ENCODE measurements at places on chromosomes 5 and 9. TPM values are rescaled to one million over a fixed set of nuclear protein-coding genes. Genes with fewer than 3 reads are reported as not detected.

The TXNDC8 gene
- total RNA-seq, result not detected

The SMC5 gene
- total RNA-seq, result 19.1 TPM

The SH2D3C gene
- 0.29 TPM for total RNA-seq

DNA sequence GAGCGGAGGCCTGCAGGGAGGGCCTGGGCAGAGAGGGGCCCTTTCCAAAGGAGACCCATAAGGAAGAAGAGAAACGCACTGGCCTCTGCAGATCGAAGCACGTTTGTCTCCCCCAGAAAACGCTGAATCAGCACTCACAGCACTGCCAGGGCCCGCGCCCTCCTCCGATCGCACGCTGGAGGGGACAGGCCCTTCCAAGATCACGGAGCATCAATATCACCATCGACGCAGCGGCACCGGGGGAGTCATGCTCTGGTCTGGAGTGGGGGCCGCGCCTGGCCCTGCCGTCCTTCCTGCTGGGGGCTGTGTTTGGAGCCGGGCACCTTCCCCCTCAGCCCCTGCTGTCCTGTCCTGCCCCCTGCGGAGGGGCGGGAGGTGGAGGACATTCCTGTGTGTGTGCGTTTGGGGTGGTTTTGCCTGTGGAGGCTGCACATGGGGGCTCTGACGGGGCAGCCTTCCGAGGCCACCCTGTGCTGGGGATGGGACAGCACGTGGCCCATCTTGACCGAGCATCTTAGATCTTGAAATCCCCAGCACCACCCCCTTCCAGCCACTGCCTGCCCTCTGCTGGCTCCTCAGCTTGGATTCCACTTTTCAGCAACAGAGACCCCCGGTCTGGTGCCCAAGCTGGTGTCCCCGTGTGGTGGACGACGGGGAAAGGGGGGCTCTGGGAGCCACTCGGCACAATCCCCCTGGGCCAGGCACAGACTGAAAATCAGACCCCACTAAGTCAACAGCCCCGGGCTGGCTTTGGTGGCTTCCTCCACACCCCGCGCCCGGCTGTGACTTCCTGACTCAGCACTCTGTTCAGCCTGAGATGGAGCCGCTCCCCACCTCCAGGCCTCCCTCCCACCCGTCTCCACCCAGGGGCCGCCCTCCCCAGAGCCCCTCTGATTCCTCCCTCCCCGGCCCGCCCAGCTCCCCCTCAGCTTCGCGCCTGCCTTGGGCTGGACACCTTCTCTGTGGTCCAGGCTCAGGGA lies 8.3 kb downstream of the TMEM250 start:
- DNase-seq, result no peak

DNA sequence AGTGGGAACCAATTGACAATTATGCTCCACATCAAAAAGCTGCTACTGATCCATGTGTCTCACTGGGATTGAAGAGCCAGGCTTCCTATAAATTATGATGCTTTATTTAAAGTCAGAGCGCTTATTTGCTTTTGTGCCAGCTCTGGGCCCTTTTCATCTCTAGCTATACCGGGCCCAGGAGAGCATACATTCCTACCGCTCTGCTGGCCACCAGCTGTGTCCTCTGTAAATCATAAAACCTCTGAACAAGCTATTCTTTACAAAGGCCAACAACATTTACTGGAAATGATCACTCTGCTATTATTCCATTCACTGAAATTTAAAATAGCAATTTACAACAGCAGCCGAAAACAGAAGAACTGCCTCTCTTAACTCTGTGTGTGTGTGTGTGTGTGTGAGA lies 86.6 kb downstream of the ZNF608 start:
- DNase-seq, result no peak

GRCh38 chr9:136928591-136928990 lies 15.9 kb downstream of the FBXW5 start:
- no peak for DNase-seq

DNA sequence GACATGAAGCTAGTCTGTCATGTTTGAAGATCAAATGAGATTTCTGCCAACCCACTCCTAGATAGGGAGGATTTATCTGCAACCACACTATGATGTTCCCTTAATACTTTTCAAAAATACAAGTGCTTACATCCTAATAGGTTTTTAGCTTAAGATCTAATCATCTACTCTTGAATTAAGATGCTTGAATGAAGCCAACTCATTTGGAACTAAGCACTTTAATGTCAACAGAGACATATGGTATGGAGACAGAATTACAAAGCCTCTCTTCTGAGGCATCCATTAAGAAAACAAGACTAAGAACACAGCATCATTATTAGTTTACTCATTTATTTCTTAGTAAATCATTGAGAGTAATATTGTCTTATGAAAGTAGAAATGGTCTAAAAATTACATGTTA lies 139.3 kb upstream of the NFIB start:
- DNase-seq, result no peak
